Activated naive CD8-positive, alpha-beta T cell treated with anti-CD3 and anti-CD28 coated beads for 36 hours (primary cell): ENCODE measurements at places on chromosomes 7 and 10.

DNA sequence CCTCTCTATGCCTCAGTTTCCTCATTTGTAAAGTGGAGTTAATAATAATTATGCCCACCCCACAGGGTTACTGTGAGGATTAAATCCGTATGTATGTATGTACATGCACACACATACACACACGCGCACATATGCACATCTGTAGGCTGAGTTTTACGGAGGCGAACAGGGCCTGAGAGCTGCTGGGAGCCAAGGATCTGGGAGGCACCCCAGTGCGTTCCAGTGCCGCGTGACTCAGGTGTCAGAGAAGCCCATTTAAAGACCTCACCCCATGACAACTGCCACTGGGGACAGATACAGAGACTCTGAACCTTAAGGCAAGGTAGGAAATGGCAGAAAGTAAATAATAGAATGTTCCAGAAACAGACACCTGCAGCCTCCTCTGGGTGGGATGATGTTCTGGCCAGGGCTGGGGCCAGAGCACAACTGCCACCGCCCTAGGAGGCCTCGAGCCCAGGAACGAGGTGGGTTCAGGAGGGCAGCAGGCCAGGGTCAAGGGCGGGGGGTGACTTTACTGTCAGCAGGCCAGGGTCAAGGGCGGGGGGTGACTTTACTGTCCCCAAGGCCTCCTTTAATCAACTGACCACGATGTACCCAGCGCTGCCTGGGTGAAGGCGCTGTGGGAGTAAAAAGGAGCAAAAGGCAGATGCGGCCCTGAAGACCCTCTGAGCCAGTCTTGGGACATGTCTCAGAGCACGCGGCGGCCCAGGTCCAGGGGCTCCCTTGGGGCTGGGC is 54.9 kb downstream of the PRKAG2 start:
- no peak for DNase-seq

- DNase-seq, result no peak
These were observed 22.7 kb downstream of the HECW1 start for GRCh38 chr7:43135129-43135528.

DNA sequence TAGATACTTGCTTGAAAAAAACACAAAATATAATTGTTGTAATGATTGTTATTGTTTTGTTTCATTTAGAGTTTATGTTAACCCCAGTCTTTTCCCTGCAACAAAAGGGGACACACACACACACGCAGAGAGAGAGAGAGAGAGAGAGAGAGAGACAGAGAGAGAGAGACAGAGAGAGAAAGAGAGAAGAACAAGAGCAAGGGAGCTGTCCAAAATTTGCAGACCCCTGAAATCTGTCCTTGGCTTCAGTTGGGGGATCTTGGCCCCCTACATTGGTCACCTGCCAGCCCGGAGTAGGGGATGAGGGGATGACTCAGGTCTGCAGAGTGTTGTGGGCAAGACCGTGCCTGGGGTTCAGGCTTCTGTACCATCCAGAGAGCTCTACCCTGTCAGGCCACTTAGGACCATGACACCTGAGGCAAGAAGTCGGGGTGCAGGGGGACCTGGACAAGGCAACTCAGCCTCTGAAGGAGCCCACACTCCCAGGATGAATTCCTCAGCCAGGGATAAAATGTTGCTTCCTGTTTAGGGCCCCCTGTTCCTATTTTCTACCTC is 73.1 kb downstream of the RAMP3 start:
- DNase-seq, result no peak

- DNase-seq, result no peak
These were observed 4.1 kb upstream of the VSTM2A start for GRCh38 chr7:54538122-54538521.
